ENCODE measurements at places on chromosomes 3 and 15.

DNA sequence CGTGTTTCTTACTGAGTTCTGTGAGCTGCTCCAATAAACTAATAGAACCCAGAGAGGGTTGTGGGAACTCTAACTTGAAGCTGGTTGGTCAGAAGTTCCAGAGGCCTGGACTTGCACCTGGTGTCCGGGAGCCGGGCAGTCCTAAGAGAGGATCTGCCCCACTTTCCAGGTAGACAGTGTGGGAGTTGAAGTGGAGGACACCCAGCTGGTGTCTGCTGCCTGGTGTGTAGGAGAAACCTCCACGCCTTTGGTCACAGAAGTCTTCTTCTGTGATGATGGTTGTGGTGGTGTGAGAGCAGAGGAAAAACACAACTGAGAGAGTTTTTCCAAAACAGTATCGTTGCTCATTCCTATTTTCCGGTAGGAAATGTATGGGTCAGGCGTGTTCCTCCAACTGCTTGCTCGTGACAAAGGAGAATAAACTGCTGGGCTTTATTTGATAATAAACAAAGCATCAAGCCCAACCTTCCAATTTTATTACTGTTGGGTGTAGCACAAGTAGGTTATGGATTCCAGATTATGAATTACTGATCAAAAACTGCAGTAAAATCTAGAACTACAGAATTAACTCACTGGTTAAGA is 137.0 kb downstream of the KLF13 start:
- DNase-seq = no peak

- DNase-seq = no peak
Observed at GRCh38 chr3:98826126-98826525, 63.0 kb downstream of the ST3GAL6 start.

GRCh38 chr3:187255314-187255713 is 36.2 kb downstream of the MASP1 start:
- DNase-seq = no peak

- DNase-seq = no peak
Observed at GRCh38 chr3:172752651-172753050, 2.1 kb downstream of the ECT2 start.

DNA sequence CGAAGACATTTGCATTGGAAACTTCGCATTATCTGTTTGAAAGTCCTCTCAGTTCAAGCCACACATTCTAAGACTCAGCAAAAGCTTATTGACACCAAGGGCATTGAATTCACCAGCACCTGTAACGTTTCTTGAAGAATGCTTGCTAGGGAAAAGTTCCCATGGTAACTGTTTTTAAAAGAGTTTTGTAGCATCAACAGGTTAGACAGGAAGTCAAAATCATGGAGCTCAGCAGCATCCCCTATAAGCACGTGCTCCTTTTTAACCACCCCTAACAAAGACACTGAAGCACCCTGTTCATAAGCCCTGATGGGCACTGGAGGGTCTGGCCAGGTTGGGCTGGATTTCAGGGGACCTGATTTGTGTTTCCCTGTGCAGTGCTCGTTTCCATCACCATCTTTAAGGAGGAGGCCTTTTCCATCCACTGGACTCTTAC is 229.7 kb upstream of the BHLHE40 start:
- no peak for DNase-seq

DNA sequence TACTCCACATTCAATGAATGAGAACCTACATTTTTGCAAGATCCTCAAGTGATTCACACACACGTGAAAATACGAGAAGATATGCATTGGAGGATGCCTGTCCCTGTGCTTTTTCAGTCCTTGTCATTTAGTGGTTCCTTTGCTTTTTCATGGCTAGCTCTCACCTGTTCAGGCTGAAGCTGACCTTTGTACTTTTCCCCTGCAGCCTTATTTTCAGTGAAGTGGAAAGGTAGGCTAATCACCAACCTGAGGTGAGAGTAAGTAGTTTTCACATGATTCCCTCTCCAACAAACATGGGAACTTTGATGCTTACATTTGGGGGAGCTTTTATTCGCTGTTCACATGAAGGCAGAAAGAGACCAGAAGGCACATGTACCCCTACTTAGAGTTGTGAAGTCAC is 8.3 kb downstream of the ITPR1 start:
- no peak for DNase-seq

DNA sequence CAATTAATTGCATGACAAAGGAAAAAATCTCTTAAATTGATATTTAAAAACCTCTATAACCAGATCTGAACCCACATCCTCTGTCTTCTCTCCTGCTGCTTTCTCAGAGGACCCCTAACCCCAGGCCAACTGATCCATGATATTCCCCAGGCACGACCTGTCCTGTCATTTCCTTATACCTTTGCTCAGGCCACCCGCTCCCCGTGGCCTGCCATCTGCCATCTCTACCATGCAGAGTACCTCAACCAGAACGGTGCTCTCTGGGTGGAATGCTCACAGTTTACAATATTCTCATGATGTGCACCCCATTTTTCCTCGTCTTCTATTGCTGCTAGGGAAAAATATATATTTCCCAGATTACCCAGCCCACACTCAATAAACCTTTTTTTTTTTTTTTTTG is 57.7 kb downstream of the ARHGEF3 start:
- DNase-seq = no peak

DNA sequence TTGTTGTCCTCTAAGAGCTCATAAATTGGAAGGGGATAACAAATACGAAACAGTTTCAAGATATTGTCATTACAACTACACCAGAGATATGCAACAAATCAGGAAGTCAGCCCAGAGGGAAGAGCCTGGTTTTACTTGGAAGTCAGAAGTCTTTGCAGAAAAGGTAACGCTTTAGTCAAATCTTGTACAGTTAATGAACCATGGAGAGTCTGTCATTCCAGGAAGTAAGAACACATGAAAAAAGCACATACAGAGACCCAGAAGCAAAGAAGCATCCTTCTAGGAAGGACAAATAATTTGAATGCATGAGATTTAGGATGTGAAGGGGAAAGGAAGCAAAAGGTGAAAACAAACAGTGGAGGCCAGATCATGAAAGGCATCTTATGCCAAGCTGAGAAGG is 19.6 kb downstream of the DYNC1LI1 start:
- DNase-seq = no peak

DNA sequence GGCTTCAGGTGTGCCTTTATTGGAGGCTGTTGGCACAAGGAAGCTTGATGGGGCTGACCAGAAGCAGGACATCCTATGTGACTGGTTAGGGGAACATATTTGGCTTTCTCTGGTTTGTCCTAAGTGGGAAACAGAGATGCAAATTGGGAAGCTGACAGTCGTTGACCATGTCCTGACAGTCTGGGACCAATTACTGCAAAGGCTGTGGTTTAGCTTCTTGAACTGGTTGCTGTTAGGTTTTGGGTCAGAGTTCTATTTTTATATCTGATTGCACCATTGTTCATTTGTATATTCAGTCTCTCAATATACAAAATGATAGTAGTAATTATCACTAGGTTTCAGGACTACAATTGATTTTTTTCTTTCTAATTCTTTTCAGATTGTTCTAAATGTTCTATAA is 36.8 kb downstream of the SNTN start:
- no peak for DNase-seq

- peak; percentile 12 for DNase-seq
Observed at GRCh38 chr3:46477145-46477544, 12.4 kb upstream of the LTF start.

GRCh38 chr3:32224016-32224516 is 14.4 kb upstream of the CMTM8 start:
- DNase-seq = no peak

DNA sequence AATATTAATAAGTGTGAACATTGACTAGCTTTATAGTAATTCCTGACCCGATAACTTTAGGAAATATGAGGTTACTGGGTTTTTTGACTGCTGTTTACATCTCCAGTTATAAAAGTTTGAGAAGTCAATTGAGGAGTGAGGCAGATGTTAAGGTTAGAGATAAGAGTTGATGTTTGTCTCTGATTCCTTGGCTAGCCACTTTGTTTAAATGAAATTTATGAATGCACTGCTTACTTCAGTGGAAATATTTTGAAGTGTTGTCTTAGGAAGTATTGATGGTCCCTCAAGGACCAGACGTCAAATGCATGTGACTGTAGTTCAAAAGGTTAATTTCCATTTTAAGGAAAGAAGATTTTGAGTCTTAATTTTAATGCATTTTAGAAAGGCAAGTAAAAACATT is 41.7 kb downstream of the MAP2K5 start:
- no peak for DNase-seq

GRCh38 chr3:116440196-116440595 is 5.1 kb downstream of the LSAMP start:
- no peak for DNase-seq

DNA sequence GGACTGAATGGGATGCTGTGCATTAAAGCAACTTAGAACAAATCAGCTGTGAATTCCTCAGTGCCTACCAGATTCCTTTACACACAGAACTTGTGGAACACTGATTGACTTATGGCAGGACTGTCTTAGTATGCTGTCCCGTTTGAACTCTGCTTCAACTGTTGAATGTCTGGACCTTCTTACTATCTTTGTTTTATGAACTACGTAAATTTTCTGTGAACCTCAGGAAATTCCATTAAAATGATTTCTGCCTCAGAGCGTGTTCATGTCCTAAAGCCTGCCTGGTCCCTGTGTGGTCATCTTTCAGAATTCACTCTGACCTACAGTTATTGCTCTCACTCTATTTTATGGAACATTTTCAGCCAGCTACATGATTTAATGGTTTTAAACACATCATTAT is 29.4 kb upstream of the FBN1 start:
- no peak for DNase-seq

DNA sequence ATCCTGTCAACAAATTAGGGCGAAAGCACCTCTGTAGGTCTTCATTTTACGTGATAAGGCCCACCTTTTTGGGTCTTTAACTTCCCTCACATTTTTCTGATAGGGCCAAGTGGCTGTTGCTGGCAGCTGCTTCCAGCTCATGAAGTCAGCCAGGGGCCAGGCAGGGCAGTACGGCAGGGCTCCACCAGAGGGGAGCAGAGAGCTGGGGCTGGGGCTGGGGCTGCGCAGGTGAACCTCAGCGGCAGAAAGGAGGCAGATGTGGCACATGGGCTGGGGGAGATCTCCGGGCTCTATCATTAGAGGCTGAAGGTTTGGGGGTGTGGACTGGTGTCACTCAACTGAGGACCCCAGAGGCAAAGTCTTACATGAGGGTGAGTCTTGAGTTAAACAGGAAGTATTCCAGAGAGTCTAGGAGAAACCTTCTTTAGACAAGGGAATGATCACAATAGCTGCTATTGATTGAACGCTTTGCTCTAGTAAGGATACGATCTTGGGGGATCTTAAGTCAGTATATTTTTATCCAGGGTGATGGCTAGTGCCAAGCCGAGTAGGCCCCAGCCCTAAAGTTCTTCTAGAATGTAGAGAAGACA is 62.8 kb upstream of the MEX3B start:
- peak; percentile 79 for DNase-seq

DNA sequence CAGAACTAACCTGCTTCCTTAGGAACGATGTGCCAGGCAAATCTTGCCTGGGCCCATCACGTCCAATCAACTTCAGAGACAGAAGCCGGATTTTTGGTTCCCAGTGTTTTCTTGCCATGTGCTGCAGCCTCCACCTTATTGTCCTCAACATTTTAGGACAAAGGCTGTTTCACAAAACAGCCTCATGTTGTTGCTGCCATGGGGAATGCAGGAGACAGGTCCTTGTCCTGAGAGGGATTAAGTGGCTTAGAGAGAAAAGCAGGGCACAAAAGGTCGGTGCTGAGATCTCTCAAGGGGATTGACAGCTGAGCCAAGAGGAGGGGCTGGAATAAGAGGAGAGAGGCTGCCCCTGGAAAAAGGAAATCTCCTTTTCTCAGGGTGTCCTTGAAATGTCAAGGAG is 11.3 kb upstream of the NMNAT3 start:
- peak; percentile 70 for DNase-seq

DNA sequence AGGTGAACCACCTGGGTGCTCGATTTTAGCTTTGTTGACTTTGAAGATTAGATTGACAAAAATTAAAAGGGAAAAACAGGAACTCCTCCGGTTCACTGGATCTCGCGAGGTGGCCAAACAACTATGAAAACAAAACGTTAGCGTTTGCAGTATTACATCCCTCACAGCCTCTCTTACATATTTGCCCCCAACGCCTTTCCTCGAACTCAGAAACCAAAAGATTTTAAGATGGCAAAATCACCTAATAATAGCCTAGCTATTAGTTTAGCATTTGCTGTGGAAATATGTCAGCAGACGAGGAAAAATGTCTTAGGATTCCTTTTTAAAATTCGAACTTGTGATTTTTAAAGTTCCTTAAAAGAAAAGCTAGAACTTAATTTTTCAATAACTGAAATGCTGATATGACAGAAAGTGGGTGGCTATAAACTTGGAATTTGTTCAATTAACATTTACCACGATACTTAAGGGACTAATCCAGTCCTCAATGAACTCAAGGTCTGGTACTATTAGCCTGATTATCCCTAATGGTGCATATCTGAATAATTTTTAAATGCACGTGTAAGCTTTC is 491 bp upstream of the SENP7 start:
- no peak for DNase-seq

GRCh38 chr3:84439476-84439875 is 519.3 kb upstream of the CADM2 start:
- DNase-seq = no peak

GRCh38 chr3:72997421-72997961 is 880 bp downstream of the PPP4R2 start:
- no peak for DNase-seq

- DNase-seq = no peak
Observed at GRCh38 chr3:114155370-114155821, 23.5 kb downstream of the DRD3 start.

DNA sequence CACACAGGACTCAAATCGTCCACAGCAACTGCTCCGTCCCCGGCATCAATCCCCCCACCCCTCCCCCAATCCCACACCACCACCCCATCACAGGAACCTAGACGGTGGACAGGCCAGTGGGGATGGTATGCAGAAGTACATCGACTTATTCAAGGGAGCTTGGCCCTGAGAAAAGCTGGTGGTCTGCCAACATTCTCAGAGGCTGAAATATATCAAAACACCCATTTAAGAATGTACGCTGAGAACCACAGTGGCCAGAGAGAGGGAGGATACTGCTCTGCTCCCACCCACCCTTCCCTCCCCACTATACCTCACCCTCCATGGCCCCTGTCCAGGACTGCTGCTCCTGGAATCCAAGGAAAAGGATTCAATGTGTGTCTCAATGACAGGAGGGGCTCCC is 12.4 kb upstream of the USP3 start:
- no peak for DNase-seq

DNA sequence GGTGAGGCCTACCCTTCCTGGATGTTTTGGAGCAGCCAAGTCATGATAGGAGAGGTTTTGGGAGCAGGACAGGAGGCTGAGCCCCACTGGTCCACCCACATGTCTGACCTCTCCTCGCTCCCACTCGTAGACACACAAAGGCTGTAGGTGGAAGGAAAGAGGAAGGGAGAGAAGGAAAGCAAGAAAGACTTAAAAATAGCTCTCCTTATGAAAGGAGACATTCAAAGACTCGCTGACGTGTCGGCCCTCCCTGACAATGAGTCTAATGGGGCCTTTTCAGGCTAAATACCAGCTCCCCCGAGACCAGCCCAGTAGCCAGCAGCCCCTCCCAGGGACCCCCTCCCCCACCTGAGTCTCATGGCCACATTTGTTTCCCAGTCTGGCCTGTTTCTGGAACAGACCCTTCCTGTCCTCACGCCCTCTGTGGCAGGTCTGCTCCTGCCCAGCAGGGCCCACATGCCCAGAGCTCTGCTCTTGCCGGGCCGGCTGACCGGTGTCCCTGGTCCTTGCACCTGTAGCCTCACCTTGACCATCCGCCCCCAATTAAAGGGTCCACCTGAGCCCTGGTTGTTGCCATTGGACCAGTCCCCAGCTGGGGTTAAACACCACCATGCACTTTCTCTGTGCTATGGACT is 49.3 kb downstream of the FGD5 start:
- no peak for DNase-seq

- peak; percentile 37 for DNase-seq
Observed at GRCh38 chr3:195238586-195239118, 32.3 kb downstream of the XXYLT1 start.

GRCh38 chr3:15331606-15332404 is 581 bp downstream of the SH3BP5 start:
- peak; percentile 60 for DNase-seq

All from ecto neural progenitor cell (in vitro differentiated cells).